ENCODE measurements at places on chromosomes 6 and 20. TPM values are rescaled to one million over a fixed set of nuclear protein-coding genes. Genes with fewer than 3 reads are reported as not detected.
A peak's percentile ranks its signal among the peaks of the same experiment; 100 is the strongest.

- DNase-seq, result no peak
- peaks cover 47% of the 10 kb centered on the region for H3K4me1 ChIP-seq
- H3K4me3 ChIP-seq, result no peak overlapping the region
- H3K27ac ChIP-seq, result peak overlapping the region; percentile 37
These were observed 170.6 kb downstream of the IBTK start for GRCh38 chr6:82076916-82077315.

GRCh38 chr6:23181356-23182110 is 612.2 kb downstream of the HDGFL1 start:
- DNase-seq, result no peak
- H3K27me3 ChIP-seq, result no peaks in the 10 kb centered on the region
- no peaks in the 10 kb centered on the region for H3K4me1 ChIP-seq
- no peaks in the 10 kb centered on the region for H3K36me3 ChIP-seq
- H3K4me3 ChIP-seq, result no peak overlapping the region

- peaks cover 20% of the 10 kb centered on the region for H3K4me1 ChIP-seq
- H3K27ac ChIP-seq, result no peak overlapping the region
- DNase-seq, result no peak
- no peak overlapping the region for H3K4me3 ChIP-seq
These were observed 74.2 kb upstream of the TMEM170B start for GRCh38 chr6:11463398-11463780.

DNA sequence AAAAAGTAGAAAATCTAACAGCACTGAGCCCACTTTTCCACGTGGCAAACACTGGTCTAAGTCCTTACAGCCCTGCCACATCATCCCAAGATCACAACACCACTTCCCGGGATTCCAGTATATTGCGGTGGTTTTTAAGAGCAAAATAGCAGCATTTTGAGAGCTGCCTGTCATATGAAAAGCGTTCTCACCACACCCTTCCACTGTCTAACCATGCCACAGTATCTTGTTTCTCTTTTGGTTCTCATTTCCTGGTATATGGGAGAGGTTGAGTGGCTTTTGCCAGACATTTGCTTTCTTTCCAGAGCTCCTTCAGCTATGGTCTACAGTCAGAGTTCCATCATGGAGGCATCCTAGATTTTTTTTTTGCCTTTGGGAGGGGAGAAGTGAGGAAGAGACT is 243.0 kb downstream of the TSHZ2 start:
- no peaks in the 10 kb centered on the region for H3K4me1 ChIP-seq
- DNase-seq, result no peak
- H3K36me3 ChIP-seq, result no peaks in the 10 kb centered on the region
- no peak overlapping the region for H3K4me3 ChIP-seq
- peaks cover 18% of the 10 kb centered on the region for H3K27me3 ChIP-seq

The MRPL14 gene
- total RNA-seq, result 35.1 TPM

DNA sequence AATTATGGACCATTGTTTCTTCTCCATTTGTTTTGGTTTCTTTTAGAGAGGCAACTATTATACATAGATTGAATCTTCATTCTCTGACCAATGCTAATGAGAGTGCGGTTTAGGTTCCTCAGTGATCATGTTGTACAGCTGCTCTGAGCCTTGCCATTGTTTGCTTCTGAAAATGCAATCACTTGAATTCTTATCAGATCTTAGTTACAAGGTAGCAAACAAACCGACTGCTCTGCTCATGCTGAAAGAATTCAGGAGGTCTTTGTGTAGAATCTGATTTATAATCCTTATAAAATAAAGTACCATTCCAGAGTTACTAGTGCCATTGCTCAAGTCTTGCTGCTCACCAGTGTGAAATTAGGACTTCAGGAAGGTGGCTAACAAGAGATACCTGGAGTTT is 569.1 kb upstream of the ID4 start:
- no peaks in the 10 kb centered on the region for H3K4me1 ChIP-seq
- peaks cover 2% of the 10 kb centered on the region for H3K36me3 ChIP-seq
- H3K4me3 ChIP-seq, result no peak overlapping the region
- H3K27me3 ChIP-seq, result no peaks in the 10 kb centered on the region
- no peak for DNase-seq

The MCHR2 gene
- not detected for total RNA-seq

DNA sequence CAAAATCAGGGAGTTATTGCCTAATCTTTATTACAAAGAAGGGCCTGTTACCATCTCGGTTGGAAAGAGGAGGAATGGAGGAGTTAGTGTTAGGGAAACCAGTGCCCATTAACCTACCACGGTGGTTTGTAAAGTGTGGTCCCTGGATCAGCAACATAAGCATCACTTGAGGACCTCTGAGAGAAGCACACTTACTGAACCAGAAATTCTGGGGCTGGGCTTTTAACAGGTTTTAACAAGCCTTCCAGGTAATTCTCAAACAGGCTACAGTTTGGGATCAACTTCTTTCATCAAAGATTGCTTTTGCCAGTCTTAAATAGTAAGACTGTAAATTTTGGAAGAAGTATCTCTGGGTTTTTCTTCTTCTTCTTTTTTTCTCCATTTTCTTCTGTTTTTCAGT is 329.5 kb upstream of the JAG1 start:
- H3K36me3 ChIP-seq, result peaks cover 2% of the 10 kb centered on the region
- no peaks in the 10 kb centered on the region for H3K27me3 ChIP-seq
- no peak overlapping the region for H3K27ac ChIP-seq
- H3K4me3 ChIP-seq, result no peak overlapping the region
- no peak for DNase-seq

GRCh38 chr6:33667776-33668175 is 43.7 kb downstream of the UQCC2 start:
- H3K4me1 ChIP-seq, result peaks cover 15% of the 10 kb centered on the region
- H3K36me3 ChIP-seq, result peaks cover 4% of the 10 kb centered on the region
- H3K4me3 ChIP-seq, result no peak overlapping the region
- no peak for DNase-seq
- H3K27ac ChIP-seq, result no peak overlapping the region
- H3K27me3 ChIP-seq, result no peaks in the 10 kb centered on the region

GRCh38 chr6:62441182-62441581 is 155.2 kb upstream of the KHDRBS2 start:
- H3K27me3 ChIP-seq, result no peaks in the 10 kb centered on the region
- no peak overlapping the region for H3K4me3 ChIP-seq
- DNase-seq, result peak; percentile 33
- no peak overlapping the region for H3K27ac ChIP-seq

The TEAD3 gene
- 56.8 TPM for total RNA-seq

The PGC gene
- total RNA-seq, result not detected

GRCh38 chr20:32535316-32535952 is 49.7 kb downstream of the NOL4L start:
- H3K4me1 ChIP-seq, result peaks cover 47% of the 10 kb centered on the region
- H3K27me3 ChIP-seq, result no peaks in the 10 kb centered on the region
- no peaks in the 10 kb centered on the region for H3K36me3 ChIP-seq
- H3K27ac ChIP-seq, result no peak overlapping the region
- DNase-seq, result no peak

The RSPO4 gene
- total RNA-seq, result not detected

- H3K4me3 ChIP-seq, result no peak overlapping the region
- H3K36me3 ChIP-seq, result peaks cover 1% of the 10 kb centered on the region
- no peaks in the 10 kb centered on the region for H3K27me3 ChIP-seq
- peaks cover 43% of the 10 kb centered on the region for H3K4me1 ChIP-seq
- peak overlapping the region; percentile 2 for H3K27ac ChIP-seq
These were observed 151.2 kb upstream of the BMP5 start for GRCh38 chr6:56026455-56027180.

The BTNL2 gene
- total RNA-seq, result not detected

All from chondrocyte (in vitro differentiated cells).